ENCODE measurements at places on chromosomes 5 and 9. TPM values are rescaled to one million over a fixed set of nuclear protein-coding genes. Genes with fewer than 3 reads are reported as not detected.

- no peak for DNase-seq
Observed at GRCh38 chr9:97830884-97831829, 21.9 kb upstream of the FOXE1 start.

DNA sequence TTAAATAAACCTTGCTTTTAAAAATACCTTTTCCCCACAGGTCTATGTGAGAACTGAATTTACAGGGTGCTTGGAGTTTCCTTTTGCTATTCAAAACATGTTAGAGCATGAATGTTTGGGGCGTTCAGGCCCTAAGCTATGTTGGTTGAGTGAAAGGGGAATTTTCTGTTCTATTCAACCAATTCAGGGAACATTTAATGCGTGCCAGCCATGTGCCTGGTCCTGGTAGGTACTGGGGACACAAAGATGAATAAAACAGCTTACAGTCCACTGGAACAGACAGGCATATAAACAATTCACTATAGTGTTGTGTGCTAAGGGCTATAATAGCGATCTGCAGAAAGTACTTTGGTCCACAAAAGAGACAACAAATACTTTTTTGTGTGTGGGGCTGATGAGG, 108.5 kb downstream of the ZSWIM6 start:
- DNase-seq, result no peak

DNA sequence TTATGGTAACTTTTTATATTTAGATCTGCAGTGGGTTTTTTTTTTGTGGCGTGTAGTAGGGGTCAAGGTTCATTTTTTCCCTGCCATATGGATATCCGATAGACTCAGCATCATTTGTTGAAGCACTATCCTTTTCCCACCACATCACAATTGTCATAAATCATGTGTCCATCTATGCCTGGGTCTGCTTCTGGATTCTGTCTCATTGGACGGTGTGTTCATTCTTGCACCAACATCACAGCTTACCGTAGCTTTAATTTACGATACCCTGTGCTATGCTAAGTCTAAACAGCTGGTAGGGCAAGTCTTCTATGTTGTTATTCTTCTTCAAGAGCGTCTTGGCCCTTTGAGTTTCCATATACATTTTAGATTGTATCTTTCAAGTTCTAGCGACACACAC, 175.0 kb downstream of the RGS3 start:
- no peak for DNase-seq

GRCh38 chr5:141841378-141842180, 36.6 kb downstream of the PCDH1 start:
- DNase-seq, result peak; percentile 65

DNA sequence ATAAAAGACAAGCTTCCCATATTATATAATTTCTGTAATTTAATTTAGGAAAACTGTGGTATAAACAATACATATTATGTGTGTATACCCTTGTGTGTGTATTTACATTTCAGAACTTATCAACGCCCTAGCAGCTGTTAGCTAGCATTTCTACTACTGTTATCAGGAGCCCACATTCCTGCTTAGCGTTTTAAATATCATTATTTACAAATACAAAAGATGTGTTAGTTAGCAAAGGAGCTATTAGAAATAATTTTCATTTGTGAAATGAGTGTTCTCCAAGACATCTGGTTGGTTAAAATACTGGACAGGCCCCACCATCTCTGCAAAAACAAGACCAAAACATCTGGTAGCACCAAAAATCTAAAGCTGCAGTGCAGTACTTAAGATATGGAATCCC, 48.0 kb downstream of the EPB41L4A start:
- DNase-seq, result no peak

- DNase-seq, result peak; percentile 86
Observed at GRCh38 chr5:138503487-138504270, 38.4 kb downstream of the EGR1 start.

GRCh38 chr5:145775411-145775810, 59.7 kb downstream of the PRELID2 start:
- DNase-seq, result no peak

DNA sequence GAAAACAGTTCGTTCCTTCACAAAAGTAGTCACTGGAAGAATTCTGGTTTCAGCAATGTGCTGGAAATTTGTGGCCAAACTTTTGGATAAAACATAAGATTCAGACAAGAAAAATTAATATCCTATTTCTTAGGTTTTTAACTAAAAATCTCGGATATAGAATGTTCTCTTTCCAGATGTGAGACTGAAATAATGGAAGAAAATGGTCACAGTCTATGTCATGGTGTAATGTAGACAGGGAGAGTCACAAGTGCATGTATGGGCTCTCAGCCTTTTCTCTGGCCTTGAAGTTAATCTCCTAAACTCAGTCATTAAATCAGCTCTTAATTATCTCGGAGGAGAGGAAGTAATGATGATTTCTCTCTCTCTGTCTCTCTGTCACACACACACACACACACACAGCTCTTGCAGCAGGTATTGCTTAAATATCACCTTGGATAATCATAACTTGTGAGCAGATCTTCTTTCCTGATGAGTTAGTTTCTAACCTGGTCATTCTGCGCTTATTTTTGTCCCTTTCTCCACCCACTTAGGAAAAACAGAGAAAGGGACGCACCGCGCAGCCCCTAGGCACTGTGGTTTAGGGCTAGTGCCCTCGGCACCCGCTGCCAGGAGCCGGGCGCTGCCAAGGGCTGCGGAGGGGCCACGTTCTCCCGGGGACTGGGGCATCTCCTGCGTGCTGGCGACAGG, 672 bp upstream of the ITGA2 start:
- no peak for DNase-seq

- peak; percentile 68 for DNase-seq
Observed at GRCh38 chr9:137226338-137227053, 806 bp upstream of the RNF224 start.

PDE8B gene
- not detected for total RNA-seq

GRCh38 chr5:62578540-62578939, at the start of gene LRRC70:
TSS of gene LRRC70 (plus strand) at chr5:62578819. CDS start at chr5:62579439, 620 bp downstream.
- DNase-seq, result no peak

ADGRD2 gene
- total RNA-seq, result not detected

PTGS1 gene
- 0.70 TPM for total RNA-seq

TEK gene
- total RNA-seq, result 0.91 TPM

- no peak for DNase-seq
Observed at GRCh38 chr5:88658886-88659285, 224.1 kb downstream of the MEF2C start.

DNA sequence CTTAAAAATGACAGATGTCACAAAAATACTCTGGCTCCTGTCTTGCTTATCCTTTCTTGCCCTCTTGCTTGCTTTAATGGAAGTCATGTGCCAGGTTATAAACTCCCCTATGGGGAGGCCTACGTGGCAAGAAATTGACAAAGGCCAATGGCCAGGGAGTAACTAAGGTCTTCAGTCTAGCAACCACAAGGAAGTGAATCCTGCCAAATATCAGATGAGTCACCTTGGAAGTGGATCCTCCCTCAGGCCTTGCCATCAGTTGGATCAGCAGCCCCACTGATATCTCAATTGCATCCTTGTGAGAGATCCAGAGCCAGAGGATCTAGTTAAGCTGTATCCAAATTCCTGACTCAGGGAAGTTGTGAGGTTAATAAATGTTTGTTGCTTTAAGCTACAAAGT, 82.8 kb downstream of the CAAP1 start:
- DNase-seq, result peak; percentile 79

GRCh38 chr5:29185558-29185957, 2007.9 kb upstream of the CDH6 start:
- no peak for DNase-seq

GRCh38 chr9:112531666-112532282, 45.1 kb downstream of the KIAA1958 start:
- DNase-seq, result no peak

TARS1 gene
- total RNA-seq, result 469 TPM

DNA sequence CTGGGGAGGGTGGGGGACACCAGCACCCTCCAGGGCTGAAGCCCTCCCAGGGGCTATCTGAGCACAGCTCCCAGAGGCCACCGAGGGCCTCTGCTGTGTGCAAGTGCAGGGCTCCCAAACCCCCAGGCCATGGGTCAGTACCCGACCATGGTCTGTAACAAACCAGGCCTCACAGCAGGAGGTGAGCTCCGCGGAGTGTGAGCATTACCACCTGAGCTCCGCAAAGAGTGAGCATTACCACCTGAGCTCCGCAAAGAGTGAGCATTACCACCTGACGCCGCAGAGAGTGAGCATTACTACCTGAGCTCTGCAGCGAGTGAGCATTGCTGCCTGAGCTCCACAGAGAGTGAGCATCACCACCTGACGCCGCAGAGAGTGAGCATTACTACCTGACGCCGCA, 152.9 kb upstream of the IRX2 start:
- no peak for DNase-seq

DNA sequence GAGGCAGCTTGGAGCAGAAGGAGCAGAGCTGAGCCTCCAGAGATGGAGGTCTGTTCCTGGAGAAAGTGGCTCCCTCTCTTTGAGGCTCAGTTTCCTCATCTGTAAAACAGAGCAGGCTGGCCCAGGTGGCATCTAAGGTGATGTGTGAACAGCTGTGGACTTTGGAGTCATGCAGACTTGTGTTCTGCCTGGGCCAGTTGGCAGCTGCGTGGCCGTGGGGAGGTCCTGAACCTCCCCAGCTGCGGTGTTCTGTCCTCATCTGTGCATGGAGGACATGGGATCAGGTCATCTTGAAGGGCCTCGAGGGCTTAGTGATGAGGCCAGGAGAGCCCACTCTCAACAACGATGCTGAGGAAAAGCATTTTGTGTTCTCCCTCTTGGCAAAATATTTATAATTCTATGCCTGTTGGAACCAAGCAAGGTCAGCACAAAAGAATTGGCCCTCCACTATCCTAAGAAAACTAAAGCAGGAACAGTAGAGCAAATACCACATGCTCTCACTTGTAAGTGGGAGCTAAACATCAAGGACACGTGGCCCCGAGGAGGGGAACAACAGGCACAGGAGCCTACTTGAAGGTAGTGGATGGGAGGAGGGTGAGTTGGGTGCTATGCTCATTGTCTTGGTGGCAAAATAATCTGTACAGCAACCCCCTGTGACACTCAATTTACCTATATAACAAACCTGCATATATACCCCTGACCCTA, 63.2 kb upstream of the COL15A1 start:
- no peak for DNase-seq

DNA sequence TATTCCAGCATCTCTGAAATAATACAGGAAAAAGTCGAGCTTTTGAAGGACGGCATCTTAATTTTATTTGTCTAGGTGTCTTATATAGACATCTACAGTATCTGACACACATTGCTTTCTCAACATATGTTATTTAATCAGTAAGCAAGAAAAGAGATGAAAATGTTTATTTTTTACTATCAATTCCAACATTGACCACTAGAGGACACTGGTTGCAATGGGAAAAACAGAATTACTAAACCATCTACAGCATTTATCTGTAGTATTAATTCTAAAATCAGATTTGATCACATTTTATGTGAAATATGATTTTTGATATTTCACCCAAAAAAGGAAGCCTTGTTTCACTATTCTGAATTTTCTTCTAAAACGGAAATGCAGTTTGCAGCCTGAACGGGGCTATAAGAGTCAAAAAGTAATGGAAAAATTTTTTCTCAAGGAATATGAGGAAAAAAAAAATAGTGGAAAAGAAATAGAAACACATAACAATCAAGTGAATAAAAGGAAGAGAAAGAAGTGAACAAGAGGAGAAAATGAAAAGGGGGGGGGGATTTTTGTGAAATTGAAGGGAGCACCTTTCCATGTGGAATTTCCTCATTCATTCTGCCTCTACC, 98.6 kb downstream of the OSTF1 start:
- DNase-seq, result peak; percentile 29

DNA sequence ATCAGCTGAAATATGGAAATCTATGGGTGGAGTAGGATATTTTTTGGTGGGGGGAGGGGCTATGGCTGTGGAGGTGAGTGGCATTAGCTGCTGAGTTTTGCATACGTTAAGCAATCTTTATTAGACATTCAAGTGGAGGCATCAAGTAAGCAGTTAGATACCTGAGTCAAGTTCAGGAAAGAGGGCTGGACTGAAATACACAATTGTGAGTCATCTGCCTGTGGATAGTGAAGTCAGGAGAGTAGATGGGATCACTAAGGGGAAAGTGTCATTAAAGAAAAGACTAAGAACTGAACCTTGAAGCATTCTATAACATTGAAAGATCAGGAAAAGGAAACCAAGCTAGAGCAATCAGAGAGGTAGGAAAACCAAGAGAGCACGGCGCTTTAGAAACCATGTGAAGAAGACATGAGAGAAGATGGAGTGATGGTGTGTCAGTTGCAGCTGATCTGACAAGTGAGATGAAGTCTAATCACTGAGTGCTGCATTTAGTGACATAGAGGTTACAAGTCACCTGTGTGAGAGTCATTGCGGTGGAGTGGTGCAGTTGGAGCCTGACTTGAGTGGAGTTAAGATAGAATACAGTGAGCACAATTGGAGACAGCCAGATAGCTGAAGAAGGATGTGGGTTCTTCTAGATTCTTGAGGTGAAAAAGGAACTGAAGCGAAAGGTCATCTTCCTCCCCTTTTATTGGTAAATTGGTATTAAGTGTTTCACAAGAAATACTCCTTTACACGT, 88.7 kb downstream of the PIP5K1B start:
- no peak for DNase-seq

LCN1 gene
- not detected for total RNA-seq

GRCh38 chr9:38414040-38414723, 10.1 kb downstream of the IGFBPL1 start:
- no peak for DNase-seq

DNA sequence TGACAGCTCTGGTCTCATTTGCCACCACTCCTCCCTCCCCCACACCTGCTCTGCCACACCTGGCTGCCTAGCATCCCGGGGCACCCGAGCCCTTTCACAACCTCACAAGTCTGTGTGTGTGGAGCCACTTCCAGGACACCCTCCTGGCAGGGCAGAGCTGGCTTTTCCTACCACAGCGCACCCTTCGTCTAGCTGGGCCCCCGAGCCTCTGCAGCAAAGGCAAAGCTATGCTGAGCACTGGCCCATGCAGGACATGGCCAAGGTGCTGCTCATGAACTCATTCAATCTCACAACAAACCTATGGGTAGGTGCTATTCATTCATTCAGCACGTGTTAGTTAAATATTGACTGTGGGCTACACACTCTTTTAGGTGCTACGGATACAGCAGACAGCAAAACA, 43.4 kb downstream of the DUSP1 start:
- DNase-seq, result no peak

DNA sequence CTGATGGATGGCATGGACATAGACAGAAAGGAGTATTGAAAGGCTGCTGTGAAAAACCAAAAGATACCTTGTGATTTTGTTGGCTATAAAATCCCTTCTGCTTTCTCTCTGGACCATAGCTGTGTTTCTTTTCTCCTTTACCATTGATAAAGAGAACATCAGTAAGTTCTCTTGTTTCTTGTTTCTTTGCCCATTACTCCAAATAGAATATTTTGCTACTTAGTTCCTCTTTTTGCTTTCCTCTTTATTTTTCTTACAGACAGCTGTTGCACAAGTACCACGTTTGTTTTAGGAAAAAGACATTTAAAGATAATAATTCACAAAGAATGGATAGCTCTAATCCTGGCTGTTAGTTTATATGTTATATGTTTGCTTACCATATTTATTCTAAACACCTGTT, 1129.2 kb downstream of the DTWD2 start:
- no peak for DNase-seq

PCDHB7 gene
- 0.29 TPM for total RNA-seq

DNA sequence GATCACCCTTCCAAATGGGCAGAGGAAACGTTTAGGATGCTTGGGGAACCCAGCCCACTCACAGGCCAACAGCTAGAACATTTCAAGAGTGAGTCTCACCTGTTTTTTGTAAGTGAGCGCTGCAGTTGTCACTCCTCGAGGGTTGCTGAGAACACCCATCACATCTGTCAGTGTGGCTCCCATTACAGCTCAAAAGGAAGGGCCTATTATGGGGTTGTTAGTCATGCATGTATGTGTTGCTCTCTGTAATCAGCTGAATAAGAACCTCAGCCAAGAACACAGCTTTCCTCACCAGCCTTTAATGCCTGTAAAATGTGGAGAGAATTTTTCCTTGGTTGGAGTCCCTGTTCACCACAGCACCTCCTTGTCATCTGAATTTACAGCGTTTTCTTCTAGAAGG, 196.3 kb upstream of the KLF4 start:
- no peak for DNase-seq

SET gene
- total RNA-seq, result 563 TPM
